Ecto neural progenitor cell (in vitro differentiated cells): ENCODE measurements at places on chromosomes 4 and X.

DNA sequence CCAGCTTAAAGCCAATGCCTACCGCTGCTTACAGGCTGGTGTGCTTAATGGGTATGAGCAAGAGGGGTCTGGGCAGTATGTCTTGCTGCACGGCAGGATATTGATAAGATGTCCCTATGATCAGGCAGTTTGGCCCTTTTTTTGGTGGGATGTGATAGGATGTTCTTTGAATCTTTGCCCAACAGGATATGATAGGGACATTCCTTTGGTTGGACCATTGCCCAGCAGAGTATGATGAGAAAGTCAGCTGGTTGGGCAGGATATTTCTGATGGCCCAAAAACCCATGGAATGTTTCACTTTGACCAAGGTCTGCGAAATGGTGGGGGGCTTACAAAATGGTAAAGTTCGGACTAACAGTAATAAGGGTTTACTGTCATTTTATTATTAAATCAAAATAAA, 1060.6 kb downstream of the STIM2 start:
- no peak for DNase-seq

- DNase-seq, result no peak
Measured at GRCh38 chrX:132059973-132060540, 37.0 kb downstream of the STK26 start.

DNA sequence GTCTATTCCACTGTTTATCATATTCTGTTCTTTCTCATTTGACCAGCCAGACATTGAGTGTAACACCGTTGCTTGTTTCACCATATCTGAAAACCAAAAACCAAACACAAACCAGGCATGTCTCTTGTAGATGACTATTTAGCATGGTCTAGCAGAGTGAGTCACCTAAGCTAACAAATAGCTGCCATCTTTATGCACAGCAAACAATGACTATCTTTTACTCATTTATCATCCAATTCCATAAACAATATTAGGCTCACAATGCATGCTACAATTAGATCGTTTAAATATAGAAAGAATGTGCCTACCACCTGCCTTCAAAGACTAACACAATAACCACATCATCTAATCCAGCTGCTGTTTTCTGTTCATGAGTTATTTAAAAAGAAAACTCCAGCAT, 495.4 kb downstream of the PCDH19 start:
- no peak for DNase-seq

GRCh38 chr4:153469031-153469430, 2.9 kb downstream of the TMEM131L start:
- no peak for DNase-seq

DNA sequence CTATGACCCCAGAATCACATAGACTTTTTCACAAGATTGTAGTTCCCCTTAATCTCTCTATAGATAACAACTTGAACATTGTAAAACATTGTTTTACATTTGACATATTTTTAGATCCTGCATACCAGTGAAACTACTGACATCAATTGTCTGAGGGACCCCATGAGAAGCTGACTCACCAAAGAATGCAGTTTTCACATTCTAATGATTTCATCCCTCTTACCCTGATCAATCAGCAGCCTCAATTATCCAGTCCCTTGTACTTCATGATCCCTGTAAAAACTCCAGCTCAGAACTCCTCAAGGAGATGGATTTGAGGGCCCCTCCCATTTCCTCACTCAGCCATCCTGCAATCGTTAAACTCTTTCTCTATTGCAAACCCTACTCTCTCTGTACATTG, 411.0 kb upstream of the NDST3 start:
- DNase-seq, result no peak

DNA sequence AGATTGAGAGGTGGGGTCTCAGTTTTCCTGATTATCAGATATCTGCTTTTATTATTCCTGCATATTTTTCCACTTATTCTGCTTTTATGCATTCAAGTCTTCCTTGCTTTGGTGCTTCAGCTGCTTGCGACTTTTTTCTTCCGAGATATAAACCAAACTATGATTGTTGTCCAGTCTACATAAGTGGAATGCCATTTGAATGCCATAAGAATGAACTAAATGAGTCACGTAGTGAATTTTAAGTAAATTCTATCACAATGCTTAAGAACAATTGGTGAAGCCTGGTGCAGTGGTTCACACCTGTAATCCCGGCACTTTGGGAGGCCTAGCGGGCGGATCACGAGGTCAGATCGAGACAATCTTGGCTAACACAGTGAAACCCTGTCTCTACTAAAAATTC, 189.1 kb downstream of the PCDH18 start:
- no peak for DNase-seq

DNA sequence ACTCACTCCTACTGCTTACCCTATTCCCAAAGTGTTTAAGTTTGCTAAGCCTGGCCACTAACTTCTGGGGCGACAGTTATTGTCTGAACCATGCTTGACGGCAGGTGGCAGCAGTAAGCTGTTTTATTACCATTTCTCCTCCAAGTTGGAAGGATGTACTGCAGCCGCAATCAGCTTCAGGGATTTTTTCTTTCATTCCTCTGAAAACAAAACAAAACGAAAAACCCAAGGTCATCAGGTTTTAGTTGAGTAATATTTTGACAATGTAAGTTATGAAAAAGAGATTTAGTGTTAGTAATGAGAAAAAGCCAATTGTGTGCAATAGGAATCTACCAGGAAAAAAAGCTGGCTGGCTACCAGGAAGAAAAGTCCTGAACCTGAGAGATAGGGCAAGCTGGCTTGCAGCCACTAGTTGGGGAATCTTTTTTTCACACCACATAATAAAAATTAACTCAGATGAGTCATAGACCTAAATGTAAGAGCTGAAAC, 13.2 kb upstream of the RAB9B start:
- DNase-seq, result peak; percentile 65

- DNase-seq, result no peak
Measured at GRCh38 chr4:78766650-78767049, 9.5 kb upstream of the BMP2K start.

GRCh38 chrX:33218819-33219218, 7.5 kb upstream of the DMD start:
- no peak for DNase-seq

DNA sequence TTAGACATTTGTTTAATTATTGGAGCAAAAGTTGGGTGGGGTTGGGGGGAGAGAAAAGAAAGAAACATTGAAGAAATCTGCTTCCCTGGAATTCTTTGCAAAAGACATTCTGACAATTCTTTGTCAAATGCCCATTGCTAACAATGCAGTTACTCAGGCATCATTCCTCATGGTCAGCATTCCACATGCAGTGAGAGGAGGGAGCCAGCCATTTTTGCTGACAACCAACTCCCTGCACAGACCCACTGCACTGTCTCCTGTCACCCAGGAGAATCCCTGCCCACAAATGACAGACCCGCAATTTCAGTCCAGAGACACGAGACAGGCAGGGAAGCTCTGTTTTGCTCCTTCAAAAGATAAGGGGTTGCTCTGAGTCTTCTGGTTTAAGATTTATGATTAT, 985.1 kb upstream of the SLIT2 start:
- no peak for DNase-seq

GRCh38 chr4:33837043-33837838, 2407.1 kb downstream of the ARAP2 start:
- DNase-seq, result no peak

DNA sequence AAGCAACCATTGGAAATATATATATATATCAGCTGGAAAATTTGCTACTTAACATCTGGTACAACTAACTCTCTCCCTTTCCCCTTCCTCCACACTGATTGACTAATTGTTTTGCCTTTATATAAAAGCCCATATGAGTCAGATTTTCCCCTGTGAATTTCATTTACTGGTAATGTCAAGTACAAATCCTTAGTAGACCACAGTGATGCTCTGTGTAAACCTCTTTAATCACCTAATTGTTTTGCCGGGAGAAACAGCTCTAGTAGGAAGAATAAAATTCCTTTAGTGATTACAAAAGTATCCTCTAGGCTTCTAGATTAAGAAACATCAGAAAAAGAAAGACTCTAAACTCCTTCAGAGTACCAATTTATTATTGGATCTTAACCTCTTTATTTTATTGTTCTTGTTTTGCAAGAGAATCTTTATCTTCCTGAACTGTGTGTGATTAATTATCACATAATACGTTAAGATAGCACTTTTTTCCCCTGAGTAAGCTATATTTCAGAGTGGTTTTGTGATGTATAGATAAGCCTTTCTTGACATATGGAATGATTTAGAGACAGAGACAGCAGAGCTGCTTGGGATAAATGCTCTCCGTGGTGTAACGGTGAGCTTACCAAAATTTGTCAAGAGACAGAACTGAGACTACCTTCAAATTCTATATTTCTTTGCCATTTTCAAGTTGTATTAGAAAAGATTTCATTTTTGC, 1606.4 kb upstream of the TENM3 start:
- DNase-seq, result no peak

GRCh38 chr4:163415668-163416067, 57.9 kb downstream of the TKTL2 start:
- no peak for DNase-seq

DNA sequence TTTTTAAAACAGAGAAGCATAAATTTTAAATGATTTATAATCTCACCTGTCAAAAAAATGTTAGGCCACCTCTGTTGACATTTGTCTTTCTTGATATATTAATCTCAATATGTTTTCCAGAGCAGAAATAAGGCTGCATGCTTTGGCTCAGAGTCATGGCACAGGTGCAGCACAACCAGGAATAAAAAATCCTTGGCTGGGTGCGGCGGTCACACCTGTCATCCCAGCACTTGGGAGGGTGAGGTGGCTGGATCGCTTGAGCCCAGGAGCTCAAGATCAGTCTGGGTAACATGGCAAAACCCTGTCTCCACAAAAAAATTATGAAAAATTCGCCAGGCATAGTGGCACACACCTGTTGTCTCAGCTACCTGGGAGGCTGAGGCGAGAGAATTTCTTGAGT, 18.1 kb downstream of the CPLX1 start:
- no peak for DNase-seq

DNA sequence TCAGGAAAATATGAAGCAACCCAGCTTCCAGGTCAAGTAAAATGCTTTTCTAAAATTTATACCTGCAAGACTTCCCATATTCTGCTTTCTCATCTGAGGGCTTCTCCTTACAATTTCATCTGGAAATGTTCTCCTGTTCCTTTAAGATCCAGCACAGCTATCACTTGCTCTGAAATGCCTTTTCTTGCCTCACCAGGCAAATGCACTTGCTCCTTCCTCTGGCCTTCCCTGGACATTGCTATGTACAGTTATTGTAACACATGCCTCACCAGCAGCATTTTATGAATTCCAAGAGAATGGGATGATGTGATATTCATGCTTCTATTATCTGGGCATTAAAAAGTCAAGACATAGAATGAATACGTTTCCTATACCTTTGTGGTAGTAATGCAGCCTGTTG, 842.1 kb upstream of the INTU start:
- DNase-seq, result no peak
